ENCODE measurements at places on chromosomes 12 and 14.

GRCh38 chr12:121968876-121969275, 50.5 kb downstream of the CFAP251 start:
- no peak for DNase-seq

GRCh38 chr14:84024231-84024820, 1505.6 kb upstream of the FLRT2 start:
- no peak for DNase-seq

GRCh38 chr14:61382842-61383241, 61.5 kb downstream of the PRKCH start:
- DNase-seq: no peak

DNA sequence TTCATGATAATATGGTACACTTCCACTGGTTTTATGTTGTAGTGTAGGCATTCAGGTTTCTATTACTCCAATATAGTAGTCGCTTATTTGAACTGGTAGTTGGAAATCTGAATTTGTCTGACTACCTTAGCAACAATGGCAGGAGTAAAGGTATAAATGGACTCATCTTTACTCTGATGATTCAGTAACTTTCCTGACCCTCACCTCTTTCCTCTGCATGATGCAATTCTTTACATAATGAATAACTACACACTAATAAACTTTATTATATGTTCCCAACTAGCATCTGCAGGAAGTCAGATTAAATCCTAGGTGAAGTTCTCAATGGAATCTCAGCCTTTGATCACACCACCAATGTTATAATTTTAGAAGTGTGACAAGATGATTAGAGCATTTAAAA, 70.5 kb upstream of the ATP2B1 start:
- no peak for DNase-seq

DNA sequence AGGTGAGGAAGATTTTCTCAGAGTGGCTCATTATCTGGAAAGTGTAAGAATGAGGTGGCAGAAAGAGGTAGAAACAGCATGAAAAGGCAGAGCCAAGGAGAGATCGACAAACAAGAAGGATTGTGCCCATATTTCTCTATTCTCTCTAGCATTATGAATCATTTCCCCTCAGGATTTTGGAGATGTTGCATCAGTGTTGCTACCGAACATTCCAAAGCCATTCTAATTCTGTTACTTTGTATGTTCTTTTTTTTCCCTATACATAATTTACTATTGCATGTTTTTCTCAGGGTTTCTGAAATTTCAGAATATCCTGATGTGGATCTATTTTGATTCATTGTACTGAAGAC, 61.4 kb downstream of the KICS2 start:
- no peak for DNase-seq

DNA sequence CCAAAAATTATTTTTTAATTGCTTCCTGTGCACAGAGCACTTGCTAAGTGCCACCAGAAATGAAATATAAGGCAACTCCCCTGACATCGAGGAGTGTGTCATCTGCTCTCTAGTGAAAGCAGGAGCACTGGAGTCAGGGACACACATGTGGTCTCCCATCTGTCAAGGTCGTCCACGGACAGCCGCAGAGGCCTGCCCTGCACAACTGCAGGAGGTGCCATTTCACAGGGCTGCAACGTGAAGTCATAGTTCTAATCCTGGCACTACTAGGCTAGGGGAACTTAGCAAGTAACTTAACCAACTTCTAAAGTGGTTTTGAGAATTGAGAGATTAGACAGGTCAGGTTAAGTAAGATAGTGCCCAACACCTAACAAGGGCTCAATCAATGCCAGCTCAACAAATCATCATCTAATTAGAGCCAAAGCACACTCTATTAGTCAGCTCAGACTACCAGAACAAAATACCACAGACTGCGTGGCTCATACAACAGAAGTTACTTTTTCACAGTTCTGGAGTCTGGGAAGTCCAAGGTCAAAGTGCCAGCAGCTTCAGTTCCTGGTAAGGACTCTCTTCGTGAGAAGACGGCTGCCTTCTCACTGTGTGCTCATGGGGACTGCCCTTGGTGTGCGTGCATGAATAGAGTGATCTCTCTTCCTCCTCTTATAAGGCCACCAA, 30.7 kb downstream of the FOXN3 start:
- peak; percentile 57 for DNase-seq

DNA sequence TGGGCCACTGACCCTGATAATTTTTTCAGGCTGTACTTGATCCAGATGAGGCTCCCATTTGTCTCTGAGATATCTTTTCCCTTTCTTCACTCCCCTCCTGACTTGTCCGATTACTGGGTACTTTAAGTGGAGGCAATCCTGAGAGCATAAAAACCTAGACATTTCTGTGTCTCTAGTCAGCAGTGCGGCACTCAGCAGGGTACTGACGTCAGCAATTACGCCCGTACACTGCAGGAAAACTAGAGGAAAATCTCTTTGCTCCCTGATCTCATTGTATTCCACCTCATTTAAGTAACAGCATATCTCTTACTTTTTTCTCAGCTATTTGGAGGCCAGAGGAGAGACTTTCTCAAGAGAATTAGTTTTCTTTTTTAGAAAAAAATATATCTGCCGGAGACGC, 315.5 kb upstream of the OR4E1 start:
- DNase-seq: no peak

DNA sequence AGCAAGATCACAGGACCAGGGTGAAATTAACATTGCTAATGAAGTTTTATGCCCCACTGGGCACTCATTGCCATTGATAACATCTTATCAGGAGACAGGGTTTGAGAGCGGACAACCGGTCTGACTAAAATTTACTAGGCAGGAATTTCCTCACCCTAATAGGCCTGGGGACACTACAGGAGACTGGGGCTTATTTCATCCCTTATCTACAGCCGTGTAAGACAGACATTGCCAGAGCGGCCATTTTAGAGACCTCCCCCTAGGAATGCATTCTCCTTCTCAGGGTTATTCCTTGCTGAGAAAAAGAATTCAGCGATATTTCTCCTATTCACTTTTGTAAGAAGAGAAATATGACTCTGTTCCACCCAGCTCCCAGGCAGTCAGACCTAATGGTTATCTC, 8.3 kb downstream of the OR4K17 start:
- no peak for DNase-seq

DNA sequence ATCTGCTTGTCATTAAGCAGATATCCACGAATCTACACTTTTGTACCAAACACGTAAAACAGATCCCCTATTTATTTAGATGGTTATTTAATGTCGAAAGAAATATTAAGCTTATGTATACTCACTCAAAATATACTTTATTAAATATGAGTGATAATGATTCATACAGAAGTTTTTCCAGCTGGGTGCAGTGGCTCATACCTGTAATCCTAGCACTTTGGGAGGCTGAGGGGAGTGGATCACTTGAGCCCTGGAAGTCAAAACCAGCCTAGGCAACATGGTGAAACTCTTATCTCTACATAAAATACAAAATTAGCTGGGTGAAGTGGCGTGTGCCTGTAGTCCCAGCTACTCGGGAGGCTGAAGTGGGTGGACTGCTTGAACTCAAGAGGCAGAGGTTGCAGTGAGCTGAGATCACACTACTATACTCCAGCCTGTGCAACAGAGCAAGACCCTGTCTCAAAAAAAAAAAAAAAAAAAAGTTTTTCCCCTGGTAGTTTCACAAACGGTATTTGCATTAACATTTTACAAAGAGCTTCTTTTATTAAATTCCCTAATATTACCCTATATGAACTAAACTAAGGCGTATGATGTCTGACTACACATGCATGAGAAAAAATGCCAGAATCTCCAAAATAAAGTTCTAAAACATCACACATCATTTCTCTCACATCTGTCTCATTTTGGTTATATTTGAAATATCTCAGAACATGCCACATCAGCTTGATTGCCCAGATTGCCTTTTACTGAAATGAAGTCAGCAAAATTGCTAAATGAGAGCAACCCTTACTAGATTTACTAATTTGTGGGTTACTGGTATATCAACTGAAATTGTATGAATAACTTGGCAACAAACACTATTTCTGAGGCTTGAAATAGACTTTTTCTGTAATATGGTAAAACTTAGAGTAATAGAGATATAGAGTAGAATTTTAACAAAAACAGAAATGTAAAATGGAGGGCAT, 74.9 kb downstream of the PAWR start:
- peak; percentile 37 for DNase-seq

GRCh38 chr14:77032491-77032843, 4.0 kb upstream of the IRF2BPL start:
- DNase-seq: no peak

GRCh38 chr12:103310546-103311270, 185.1 kb downstream of the C12orf42 start:
- DNase-seq: no peak

GRCh38 chr14:89853936-89854693, 100.4 kb downstream of the EFCAB11 start:
- no peak for DNase-seq

GRCh38 chr14:76541594-76542219, 165.8 kb downstream of the ESRRB start:
- DNase-seq: no peak

GRCh38 chr14:81329640-81330381, 70.3 kb downstream of the STON2 start:
- no peak for DNase-seq

- no peak for DNase-seq
Measured at GRCh38 chr14:28298156-28298555, 468.4 kb upstream of the FOXG1 start.

DNA sequence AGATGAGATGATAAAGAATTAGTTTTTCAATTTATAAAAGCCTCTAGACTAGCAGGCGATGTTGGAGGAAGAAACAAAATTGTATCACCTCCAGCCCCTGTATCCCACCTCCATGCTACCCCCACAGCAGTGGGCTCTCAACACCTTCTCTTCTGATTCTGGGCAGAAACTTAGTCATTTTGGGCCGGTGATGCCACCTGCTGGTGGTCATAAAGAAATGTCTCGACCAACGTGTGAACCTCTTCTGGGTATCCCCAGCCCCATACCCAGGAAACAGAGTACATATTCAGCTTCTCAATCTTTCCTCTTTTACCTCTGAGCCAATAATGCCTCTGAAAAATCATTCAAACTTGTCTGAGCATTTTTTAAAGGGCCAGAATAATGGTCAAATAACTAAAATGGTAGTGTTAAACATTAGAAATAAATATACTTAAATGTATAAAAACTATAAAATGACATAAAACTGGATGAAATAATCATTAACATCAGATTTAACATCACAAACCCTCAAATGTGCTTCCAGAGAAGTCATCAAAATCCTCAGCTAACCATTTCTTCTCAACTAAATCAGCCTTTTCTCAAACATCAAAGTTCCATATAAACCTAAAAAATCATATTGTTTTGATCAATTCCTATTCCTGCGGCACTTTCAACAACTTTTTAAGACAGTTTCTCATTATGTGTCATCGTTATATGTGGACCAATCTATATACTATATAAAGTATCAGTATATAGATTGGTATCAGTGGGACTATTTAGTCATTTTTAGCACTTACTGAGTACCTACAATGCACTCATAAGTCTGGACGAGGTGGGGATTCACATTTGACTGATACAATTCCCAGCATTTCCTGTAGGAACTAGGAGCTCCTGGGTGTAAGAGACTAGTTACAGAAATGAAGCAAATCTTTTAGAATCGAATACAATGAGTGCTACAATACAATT, 69.4 kb downstream of the ATXN2 start:
- no peak for DNase-seq

DNA sequence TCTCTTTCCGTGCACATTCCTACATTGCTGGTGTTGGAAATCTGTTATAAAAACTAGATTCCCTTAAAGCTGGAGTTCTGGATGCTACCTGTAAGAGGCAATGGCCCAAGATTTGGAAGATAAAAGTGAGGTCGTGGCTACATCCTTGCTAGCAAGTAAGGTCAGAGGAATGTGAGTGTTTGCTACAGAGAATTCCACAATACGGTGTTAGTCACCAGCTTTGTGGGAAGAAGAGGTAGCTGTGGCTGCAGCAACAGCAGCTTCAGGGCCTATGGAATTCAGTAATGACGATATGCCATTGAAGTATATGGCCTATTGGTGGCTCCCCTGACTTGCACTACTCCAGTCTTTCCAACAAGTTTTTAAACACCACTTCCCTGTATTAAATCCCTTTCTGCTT, 227.7 kb upstream of the TMEM260 start:
- DNase-seq: no peak

DNA sequence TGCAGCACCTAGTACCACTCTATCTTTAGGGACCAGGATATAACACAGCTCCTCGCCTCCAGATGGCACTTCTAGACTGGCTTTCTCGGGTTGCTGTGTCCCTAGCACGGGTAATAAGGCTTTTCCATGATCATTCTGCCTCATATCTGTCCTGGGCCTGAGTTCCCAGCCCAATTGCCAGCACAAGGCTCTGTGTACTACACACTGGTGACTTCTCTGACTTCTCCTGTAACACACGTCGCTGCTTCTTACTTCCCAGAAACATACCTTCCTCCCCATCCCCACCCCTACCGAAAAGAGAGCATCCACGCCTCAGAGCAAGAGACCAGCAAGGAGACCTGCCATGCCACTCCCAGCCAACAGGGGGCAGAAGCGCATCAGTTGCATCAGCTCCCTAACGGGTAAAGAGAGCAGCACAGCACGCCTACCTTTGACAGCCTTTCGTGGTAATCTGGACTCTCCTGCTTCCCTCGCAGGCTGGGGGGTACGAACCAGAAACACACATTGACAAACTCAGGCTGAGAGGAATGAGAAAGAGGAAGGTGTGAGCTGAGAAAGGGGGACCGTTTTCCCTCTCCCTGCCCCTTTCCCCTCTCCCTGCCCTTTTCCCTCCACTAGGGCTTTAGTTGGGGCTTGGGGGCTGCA, 21.2 kb upstream of the ZNF740 start:
- peak; percentile 60 for DNase-seq

DNA sequence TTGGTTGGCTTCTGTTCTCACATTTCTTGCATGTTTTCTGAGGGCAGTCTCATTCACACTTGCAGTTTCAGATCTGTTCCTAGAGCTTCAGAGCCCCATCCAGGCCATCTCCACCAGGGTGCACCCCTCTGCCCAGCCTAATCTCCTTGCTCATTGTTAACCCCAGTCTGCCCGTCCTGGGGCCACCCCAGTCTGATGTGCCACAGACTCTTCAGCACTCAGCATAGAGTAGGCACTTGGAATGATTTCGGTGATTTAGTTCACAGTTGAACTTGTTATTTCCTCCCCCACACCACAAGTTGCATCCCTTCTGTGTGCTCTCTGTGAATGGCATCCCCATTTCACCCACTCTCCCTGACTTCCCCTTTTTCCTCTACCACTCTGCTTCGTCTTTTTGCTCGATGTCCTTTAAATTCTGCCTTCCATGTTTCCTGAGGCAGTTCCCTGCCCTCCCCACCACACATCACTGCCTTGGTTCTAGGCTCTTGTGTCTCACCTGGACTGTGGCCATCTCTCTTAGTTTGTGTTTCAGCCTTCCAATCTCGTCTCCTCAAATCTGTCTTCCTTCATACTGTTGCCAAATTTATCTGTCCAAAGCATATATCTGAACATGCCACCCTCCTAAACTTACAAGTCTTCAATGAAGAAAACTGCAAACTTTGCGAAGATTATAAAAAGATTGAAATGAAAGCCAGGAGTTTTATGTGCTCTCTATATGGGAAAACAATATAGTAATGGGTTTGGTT, 41.5 kb downstream of the ANO6 start:
- DNase-seq: peak; percentile 56

DNA sequence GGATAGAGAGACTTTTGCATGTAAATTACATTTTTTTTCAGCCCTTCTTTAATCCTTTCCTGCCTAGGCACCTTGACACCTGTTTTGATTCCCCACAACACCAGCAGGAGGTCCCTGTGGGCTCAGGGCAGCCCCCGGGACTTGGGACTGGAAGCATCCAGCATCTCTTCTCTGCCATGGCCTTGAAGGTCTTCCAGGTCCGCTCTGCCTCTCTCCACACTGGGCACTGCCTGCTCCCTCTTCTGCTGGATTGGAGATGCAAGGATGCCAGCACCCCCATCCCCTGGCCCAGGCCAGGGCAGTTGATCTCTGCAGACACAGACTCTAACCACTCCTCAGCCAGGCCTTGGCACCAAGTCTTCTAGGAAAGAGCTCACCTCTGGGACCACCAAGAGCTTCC, 134.5 kb upstream of the C14orf180 start:
- no peak for DNase-seq

All from GM06990 (cell line).